Activated CD4-positive, alpha-beta T cell treated with anti-CD3 and anti-CD28 coated beads, Interleukin-2, amount 50 U/mL, for 24 hours (primary cell): ENCODE measurements at places on chromosomes 2 and 18.

DNA sequence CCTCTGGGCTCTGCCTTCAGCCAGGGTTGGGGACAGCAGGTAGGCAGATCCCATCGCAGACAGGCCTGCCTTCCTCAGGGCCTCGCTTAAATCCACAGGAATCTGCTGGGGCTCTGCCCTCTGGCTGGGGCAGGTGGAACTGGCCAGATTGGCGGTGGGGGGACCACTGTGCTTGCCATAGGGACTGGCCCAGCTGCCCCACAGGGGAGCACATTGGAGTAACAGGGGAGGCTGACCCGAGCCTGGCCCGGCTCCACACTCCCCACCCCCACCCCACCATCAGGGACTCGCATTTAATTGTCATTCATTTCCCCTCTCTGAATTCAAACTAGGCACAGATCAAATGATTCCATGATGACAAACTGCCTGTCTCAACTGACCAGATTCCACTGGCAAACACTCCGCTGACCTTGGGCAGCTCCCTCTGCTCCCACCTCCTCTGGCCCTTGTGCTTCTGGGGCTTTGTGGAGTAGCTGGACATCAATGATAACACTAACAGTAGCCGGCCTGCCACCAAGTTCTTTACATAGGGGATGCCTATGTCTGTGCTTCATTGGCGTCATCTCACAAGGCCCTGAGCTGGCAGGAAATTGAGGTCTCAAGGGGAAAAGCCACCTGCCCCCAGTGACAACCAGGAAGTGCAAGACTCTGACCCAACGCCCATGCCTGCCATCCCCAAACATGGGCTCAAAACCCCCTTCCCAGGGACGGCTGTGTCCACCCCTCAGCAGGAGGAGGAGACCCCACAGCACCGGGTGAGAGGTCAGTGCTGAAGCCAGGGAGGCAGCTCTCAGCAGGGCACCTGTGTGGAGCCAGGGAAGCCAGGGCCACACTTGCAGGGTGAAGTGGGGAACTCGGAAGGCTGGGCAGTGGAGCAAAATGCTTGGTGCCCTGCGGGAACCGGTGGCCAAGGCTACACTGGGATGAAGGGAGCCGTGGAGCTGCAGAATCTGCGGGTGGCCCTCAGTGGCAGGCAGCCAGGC lies 2.1 kb upstream of the B3GNT7 start:
- DNase-seq, result no peak

GRCh38 chr2:7437716-7438632 lies 520.8 kb downstream of the RNF144A start:
- DNase-seq, result no peak

- DNase-seq, result no peak
Observed at GRCh38 chr18:36757081-36757480, 71.7 kb downstream of the TPGS2 start.

GRCh38 chr2:232325324-232326273 lies 53.0 kb upstream of the ALPP start:
- DNase-seq, result peak; percentile 39

DNA sequence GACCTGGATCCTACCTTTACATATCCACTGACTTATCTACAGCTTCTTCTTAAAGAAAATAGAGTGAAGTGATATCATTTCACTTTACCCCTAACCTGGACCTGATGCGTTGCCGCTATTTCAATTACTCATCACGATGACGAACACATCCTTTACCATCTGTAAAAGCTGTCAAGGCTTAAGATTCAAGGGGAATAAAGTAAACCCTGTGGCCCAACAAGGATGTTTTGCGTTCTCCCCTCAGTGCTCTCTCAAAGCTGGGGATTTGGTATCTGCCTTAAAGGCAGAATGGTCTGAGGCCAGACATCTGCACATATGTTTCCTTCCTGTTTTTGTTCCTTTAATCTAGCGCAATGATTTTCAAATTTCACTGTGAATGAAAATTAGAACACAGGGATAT lies 100.1 kb upstream of the KLF7 start:
- DNase-seq, result no peak

- DNase-seq, result no peak
Observed at GRCh38 chr2:46125798-46126197, 171.4 kb upstream of the EPAS1 start.
